BJ (cell line): ENCODE measurements at places on chromosomes 4 and X.

DNA sequence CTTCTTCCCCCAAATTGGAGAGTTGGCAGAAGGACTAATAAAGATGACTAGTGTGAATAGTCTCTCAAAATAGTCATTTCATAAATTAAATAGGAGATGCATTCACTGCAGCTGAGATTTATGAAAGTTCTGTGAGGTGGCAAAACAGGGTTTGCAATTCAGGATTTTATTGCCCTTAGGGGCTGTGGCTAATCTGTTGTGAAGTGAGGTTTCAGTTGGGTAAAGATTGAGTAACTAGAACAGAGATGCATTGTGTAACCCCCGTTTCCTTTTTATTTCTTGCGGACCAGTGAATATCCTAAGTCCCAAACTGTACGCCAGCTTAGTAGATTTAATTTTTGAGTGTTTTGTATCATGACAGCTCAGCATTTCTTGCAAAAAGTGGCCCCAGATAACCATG is 16.2 kb upstream of the SCRG1 start:
- DNase-seq, result no peak

- DNase-seq, result no peak
Observed at GRCh38 chr4:114273238-114273637, 293.8 kb upstream of the ARSJ start.

DNA sequence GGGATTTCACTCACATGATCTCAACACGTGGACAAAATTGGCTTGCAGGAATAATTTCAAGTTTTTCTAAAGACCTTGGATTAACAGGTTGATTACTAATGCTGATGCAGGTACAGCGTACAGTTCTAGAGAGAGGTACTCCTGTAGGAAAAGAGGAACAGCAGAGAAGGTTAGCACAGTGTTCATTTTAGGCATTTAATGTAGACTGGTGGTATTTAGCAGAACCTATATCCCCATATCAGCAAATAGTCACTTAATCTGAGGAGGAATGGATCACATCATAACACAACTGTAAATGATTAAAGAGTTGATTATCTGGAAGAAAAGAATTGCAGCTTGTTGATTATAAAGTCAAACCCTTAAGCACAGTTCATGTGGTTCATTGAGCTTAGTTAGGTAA is 620 bp downstream of the CXCL10 start:
- DNase-seq, result no peak

DNA sequence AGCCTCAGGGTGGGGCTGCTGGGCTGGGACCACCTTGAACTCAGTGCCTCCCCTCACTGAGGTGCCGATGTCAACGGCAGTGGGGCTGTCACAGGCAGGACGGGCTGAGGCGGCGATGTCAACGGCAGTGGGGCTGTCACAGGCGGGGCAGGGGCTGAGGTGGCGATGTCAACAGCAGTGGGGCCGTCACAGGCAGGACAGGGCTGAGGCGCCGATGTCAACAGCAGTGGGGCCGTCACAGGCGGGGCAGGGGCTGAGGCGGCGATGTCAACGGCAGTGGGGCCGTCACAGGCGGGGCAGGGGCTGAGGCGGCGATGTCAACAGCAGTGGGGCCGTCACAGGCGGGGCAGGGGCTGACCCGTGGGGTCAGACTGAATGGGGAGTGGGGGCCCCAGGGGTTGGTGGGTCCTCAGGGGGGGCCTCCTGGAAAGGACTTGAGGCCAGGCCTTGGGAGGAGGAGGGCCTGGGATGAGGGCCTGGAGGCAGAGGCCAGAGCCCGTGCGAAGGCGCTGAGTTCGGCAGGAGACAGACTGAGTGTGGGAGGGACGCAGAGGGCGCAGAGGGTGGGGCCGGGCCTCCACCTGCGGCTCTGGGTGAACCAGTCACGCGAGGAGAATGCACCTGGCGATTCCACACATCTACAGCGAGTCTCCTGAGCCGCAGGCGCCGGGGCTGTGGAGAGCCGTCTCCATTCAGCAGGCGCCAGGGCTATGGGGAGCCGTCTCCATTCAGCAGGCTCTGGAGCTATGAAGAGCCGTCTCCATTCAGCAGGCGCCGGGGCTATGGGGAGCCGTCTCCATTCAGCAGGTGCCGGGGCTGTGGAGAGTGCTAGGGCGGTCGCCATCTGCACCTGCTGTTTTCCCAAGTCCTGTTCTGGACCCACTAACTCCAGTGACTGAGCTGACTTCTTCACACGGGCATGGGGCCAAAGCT is 22.9 kb downstream of the ATP5ME start:
- no peak for DNase-seq

DNA sequence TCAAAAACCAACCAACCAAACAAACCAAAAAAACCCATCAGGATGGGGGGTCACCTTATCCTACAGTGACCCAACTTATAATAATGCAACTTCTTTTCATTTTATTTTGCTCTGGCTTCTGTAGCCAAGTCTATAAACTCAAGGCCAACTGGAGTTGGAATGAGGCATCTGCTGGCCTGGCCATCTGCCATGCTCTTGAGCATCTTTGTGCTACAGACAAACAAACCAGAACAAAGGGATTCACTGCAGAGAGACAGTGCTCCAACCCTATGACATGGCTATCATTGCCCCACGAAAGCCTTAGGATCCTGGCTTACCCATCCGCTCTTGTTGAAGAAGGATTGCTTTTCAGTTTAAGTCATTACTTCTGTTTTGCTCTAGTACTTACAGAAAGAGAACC is 49.2 kb upstream of the SCRG1 start:
- DNase-seq, result peak; percentile 19
